ENCODE measurements at places on chromosomes 4 and X. TPM values are rescaled to one million over a fixed set of nuclear protein-coding genes. Genes with fewer than 3 reads are reported as not detected.

GRCh38 chr4:119536572-119537528, 91.8 kb downstream of the PDE5A start:
- DNase-seq, result no peak

DNA sequence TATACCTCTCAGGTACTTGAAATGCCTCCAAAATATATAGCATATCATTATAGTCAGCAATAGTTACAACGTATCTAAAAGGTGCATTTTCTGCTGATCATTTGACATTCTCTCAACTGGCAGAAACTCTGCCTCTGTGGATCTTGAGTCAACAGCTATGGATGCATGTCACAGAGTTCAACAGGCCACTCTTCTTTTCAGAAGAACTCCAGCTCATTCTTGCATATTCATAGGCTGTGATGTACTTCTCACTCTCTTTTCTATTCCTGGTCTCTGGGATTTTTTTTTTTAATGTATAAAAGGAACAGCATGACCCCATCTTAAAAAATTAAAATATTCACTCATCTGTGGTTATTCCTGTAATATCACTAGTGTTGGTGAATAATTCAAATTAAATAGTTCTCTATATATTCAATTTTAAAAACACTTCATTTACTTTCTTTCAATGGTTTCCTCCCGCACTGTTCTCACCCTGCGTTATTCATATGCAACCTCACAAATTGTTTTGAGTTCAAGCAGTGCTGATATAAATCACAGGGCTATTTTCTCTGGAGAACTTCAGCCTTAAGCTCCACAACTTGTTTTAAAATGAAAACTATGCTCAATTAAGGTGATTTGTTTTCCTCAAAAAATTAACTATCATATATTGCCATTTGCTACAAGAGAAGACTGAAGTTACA, 1111.2 kb upstream of the ADGRL3 start:
- DNase-seq, result no peak

The ZNF275 gene
- 5.9 TPM for total RNA-seq

The BEX1 gene
- total RNA-seq, result not detected

The EDA gene
- 13.5 TPM for total RNA-seq

The NPY2R gene
- total RNA-seq, result not detected

Measured in uterus (tissue), 4 donors.